NCI-H1417 treated with DMSO at 0.1 percent for 48 hours (cell line): ENCODE measurements at places on chromosomes 1 and 21.

DNA sequence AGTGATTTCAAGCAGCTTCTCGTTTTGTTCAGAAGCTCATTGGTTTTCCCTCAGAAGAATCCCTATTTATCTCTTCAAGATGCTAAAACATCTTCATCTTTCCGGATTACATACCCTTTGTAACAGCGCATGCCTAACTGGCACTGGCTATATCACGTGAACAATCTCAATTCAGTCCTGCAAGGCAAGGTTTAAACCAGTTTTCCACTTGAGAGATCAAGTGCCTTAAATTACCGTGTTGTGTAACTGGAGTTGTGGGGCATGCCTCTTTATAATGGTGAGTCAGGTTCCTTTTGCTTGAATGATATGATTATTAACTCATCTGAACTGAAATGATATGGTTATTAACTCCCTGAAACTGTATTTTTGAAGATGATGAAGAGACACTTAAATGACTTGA lies 11.0 kb upstream of the ZFP69B start:
- no peak for DNase-seq

DNA sequence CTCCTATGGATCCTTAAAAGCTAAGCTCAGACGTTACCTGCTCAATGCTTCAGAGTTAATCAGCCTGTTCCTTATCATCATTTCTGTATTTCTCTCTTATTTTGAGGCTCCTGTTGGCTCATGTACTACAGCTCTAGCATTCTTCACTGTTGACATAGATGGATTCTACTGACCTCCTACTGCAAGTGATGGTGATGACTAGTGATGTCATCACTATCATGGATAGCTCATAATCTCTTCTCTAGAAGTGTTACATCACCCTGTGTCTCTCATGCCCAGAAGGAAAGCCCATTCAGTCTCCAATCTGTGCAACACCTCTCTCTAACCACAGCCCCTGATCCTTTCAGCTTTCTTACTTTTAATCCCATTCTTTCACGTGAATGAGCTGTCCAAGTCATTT lies 168.2 kb upstream of the DPT start:
- DNase-seq: no peak

DNA sequence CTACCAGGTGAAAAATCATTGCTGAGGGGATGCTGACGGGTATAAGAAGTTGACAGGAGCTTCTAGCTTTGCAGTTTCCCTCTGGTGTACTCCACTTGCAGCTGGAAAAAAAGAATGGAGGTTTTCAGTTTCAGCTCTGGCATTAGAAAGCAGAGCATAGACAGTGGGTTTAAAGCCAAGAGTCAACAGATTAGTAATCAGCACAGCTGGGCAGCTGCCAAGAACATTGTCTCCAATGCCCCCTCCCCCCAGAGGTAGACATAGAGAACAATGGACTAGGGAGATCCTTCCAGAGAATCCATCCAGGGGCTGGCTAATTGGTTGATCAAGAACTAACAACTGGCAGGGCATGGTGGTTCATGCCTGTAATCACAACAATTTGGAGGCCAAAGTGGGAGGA lies 10.1 kb upstream of the ZBTB8B start:
- no peak for DNase-seq

- DNase-seq: no peak
Observed at GRCh38 chr1:43651902-43652301, 2.0 kb downstream of the KDM4A start.

DNA sequence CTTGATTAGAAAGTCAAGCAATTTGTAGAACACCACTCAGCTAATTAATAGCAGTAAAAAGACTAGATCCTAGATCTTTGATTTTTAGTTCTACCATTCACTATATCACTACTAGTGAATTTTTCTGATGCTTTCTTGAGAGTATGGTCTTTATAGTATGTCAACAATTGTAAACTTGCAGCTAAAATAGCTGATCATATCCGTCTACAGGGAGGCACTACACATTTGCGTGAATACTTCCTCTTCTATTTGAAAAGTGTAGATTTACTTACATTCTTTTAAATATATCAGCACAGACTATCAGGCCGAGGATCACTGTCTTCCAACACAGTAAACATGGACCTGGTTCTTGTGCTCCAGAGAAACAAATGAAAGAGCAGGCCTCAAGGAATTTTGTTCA lies 18.6 kb upstream of the PTPRC start:
- no peak for DNase-seq

DNA sequence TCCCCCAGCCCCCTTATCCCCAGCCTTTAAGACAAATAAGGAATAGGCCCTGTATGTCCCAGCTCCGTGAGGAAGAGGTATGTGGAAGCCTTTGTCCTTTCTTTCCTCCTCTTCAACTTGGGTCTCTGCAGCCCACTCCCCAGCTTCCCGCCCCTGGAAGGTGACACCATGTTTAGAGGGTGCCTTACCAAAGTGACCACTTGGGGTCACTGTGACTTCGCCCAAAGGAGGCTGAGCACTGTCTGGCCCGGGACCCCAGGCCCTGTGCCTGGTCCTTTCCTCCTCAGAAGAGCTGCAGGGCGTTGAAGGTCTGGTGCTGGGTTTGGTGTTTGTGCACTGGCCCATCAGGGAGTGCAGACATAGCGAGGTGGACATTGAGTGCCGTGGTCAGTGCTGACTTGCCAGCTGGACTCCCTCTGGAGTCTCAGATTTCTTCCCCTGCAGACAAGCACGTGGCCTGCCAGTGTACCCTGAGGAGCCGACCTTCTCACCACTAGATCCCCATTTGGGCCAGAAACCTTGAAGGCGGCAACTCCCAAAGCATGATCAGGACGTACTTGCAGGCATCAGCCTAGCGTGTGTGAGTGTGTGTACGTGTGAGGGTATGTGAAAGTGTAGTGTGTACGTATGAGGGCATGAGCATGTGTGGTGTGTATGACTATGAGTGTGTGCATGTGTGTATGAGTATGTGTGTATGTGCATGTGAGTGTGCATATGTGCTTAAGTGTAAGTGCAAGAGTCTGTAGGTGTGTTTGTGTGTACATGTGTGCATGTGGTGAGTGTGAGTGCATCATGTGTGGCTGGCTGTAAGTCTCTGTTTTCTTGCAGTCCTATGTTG lies 181.4 kb upstream of the KIAA0040 start:
- no peak for DNase-seq

- DNase-seq: no peak
Observed at GRCh38 chr1:1285102-1285571, 4.9 kb downstream of the SCNN1D start.

- no peak for DNase-seq
Observed at GRCh38 chr1:165842671-165843129, 15.3 kb downstream of the UCK2 start.

- no peak for DNase-seq
Observed at GRCh38 chr1:156726549-156727226, 1.6 kb upstream of the METTL25B start.

GRCh38 chr1:244881552-244882280 lies 17.4 kb upstream of the HNRNPU start:
- no peak for DNase-seq

- no peak for DNase-seq
Observed at GRCh38 chr1:244155661-244156060, 104.6 kb downstream of the ZBTB18 start.

GRCh38 chr21:37075214-37075770 lies 2.2 kb downstream of the TTC3 start:
- DNase-seq: no peak

- no peak for DNase-seq
Observed at GRCh38 chr1:93666613-93667384, 14.8 kb downstream of the BCAR3 start.

DNA sequence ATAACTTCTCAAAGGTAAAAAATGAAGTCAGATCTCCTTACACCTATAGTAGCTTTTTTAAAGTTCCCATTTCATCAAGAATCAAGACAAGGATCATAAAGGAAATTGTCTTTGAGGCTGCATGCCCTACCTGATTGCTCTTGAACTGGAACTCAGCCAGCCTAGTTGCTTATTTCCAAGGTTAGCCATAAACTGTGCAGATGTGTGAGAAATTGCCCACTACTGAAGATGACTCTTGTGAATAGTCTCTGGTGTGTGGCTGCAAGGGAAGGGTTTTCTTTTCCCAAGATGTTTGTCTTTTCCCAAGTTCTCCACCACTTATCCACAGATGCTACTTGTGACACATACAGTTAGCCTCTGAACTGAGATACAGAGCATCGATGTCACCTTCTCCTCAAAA lies 81.7 kb upstream of the DUSP10 start:
- no peak for DNase-seq

- no peak for DNase-seq
Observed at GRCh38 chr1:112341986-112342385, 54.0 kb upstream of the CTTNBP2NL start.

DNA sequence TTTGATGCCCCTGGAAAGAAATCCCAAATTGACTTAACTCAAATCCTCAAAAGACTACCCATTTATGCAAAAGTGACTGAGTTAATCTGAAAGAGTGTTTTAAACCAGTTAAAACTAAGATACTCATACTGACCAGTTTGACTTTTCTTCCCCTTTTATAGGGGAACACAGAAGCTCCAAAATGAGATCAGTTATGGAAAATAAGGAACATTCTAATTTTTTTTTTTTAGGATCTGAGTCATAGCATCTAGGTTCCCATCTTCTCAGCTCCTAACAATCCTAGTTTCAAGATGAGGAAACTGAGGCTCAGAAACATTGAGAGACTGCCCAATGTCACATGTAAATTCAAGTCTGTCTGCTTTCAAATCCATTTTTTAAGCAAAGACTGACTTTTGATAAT lies 231.1 kb upstream of the RUNX1 start:
- DNase-seq: no peak

GRCh38 chr1:179126338-179127060 lies 44.6 kb downstream of the TOR3A start:
- no peak for DNase-seq

GRCh38 chr21:41280115-41280919 lies 36.3 kb upstream of the FAM3B start:
- no peak for DNase-seq

DNA sequence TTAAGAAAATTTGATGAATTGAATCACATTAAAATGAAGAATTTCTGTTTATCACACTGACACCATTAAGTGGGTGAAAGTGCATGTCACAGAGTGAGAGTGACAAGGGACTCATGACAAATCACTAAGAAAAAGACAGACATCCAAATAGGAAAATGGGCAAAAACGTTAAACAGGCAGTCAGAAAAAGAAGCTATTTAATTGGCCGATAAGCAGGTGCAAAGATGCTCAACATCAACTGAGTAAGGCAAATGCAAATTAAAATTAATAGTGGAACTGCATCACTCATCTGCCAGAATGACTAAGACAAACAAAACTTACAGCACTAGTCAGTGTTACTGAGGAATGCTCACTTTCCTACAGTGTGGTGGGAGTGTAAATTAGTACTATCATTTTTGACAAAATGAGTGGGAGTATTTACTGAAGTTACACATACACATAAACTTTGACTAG lies 39.2 kb upstream of the RUNX1 start:
- no peak for DNase-seq

DNA sequence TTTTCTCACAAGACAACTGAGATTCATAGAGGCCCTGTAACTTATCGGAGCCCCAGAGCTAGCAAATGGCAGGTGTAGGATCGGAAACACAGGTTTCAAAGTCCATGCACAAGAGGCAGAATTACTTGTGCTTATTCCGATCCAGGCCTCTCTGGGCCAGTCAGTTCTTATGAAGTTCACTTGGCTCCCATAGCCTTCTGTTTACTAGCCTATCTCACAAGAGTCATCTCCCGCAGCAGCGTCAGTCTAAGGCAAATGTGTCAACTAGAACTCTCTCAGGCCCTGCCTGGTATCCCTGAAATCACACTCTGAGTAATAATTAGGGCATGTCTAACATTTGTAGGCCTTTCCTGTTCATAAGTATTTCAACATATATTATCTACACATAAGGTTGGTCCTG lies 43.3 kb downstream of the PHC2 start:
- DNase-seq: no peak

DNA sequence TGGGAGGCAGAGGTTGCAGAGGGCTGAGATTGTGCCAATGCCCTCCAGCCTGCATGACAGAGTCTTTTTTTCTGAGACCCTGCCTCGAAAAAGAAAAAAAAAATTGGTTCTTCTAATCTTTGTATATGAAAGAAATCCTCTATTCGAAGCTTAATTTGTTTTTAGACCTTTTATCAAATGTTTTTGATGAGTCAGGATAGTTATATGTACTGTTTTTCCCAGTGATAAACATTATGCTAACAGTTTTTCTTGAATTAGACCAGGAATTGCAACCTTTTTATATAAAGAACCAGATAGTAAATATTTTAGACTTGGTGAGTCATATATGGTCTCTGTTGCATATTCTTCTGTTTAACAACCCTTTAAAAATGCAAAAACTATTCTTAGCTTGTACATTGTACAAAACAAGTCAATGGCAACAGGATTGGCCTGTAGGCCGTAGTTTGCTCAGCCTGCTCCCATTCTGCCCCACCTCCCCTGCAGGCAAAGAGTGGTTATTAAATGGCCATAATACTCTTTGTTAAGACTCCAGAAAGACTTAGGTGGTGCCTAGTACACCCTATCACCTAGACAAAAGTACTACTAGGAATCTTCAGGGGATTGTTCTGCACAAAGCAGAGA lies 45.2 kb downstream of the LYST start:
- no peak for DNase-seq

DNA sequence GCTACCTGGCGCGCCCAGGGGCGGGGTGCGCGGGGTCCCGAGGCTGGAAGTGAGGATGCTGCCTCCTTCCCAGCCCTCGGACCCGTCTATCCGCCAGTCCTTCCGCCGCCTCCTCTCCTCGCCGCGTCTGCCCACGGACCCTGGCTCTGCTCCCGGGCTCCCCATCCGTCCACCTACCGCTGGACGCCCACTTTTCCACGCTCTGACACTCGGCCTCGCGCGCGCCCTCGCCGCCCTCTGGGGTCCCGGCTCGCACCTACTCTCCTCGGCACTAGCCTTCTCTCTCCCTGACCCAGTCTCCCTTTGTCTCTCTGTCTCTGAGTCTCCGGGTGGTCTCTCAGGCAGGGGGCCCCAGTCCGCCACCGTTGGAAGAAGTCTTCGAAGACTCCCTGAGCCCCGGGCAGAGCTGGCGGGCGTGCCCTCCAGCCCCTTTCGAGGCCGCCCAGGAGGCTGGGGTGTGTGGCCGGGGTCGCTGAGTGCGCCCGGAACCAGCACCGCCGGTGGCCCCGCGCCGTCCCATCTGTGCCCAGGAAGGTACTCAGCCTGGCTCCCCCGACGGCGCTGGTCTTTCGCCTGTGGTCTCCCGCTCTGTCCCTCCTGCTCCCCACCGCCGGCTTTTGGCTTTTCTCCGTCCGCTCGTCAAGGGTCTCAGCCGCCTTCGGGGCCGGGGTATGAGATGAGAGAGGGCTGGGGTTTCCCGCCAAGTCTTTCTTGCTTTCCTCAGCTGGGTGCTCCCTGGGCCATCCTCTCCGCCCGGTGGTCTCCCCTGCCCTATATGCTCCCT lies 610 bp downstream of the DRAXIN start:
- no peak for DNase-seq
